ENCODE measurements at places on chromosomes 13 and 19.
A peak's percentile ranks its signal among the peaks of the same experiment; 100 is the strongest.

DNA sequence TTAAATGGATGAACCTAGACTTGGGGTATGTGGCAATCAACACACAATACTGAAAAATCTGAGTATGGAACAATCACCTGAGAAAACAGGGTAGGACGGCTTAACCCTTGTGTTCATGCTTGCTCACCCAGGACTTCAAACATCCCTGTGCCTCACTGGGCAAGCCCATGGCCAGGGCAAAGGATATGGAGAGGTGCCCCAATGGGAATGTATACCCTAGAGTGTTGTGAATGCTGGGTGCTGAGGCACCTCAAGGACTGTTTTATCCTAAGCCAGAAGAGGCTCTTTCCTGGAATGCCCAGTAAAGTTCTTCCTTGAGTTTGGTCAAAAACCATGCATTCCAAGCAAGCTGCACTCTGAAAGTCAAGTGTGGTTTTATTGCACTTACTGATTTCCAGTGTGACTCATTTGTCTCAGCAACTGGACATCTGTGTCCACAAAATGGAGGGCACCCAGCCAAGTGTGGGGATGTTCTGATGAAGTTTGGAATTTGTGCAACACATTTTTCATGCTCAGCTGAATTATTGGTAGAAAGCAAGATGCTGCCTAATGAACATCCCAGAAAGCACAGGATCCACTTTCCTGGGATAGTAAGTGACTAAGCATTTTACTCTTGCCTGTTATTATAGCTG is 531.3 kb downstream of the RFC3 start:
- DNase-seq = no peak

DNA sequence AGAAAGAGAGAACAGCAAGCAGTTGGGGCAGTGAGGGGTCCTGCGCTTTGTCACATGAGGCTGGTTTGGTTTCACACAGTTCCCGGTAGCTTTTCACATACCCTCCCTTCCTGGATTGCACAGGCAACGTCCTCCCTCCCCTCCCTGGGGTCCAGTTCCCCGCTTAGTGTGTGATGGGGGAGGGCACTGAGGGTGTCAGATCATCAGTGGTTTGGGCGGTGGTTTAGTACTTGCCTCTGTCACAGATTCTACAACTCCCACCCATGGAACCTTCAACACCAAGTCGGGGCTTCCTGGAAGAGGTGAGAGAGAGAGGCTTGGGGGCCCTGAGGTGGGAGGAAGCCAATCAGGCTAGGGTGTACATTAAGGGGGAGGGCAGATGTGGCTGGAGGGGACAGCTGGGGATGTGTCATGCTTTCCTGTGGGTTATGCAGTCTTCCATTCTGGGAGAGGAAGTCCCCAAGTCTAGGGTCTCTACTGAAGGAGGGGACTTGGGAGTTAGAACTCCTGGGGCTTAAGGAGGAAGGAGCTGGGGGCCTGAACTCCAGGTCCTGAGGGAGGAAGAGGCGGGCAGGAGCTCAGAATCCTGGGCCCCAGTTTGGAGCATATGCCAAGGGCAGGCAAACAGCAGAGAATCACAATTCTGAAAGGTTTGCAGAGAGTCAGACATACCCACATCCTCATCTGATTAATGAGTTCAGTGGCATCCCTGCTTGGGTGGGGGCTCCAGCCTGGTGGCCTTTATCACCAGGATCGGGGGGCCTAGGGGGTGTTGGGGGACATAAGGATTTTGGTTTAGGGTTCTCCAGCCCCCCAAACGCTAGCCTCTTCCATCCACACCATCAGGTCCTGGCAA is at the start of gene NKG7:
Gene NKG7, minus strand, starts transcription at position 6 of the 856 bp plus-strand sequence. CDS start 119 bp downstream, outside the sequence.
- DNase-seq = no peak

DNA sequence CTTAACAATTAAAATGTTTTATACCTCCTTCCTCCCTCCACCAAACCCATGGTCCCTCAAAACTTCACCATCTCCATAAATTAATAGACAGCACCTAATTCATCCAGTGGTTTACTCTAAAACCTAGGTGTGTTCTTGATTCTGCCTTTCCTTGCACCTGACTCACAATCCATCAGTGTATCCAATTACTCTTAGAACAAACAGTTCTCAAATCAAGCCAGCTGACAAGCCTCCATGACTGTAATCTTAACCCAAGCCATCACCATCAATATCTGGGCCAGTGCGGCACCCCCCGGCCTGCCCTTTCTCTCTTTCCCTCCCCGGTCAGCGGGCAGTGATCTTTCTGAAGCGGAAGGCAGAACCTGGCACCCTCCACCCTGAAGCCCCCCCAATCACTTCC is 75.6 kb downstream of the TNFRSF19 start:
- DNase-seq = no peak

DNA sequence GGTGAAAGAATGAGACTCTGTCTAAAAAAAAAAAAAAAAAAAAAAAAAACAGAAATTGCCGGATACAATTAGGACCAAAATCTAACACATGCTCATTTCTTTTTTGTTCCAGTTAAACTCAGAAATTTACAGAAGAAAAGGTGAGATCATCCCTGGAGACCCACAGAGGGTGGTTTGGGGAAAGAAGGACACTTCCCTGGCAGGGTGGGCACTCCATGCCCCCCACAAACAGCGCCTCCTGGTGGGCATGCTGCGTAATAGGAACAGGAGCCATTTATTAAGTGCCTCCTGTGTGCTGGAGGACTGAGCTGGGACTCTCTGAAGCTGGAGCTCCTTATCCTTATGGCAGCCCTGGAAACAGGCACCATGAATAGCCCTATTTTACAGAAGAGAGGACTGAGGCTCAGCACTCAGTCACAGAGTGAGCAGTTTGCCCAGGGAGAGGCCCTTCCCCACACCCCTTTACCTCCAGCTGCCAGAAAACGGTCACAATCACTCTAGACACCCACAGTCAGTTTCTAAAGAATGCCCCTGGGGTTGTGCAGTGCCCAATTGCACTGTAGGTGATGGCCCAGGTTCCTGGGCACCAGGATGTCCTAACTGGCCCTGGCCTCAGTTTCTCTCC is 10.1 kb downstream of the C19orf38 start:
- DNase-seq = no peak

DNA sequence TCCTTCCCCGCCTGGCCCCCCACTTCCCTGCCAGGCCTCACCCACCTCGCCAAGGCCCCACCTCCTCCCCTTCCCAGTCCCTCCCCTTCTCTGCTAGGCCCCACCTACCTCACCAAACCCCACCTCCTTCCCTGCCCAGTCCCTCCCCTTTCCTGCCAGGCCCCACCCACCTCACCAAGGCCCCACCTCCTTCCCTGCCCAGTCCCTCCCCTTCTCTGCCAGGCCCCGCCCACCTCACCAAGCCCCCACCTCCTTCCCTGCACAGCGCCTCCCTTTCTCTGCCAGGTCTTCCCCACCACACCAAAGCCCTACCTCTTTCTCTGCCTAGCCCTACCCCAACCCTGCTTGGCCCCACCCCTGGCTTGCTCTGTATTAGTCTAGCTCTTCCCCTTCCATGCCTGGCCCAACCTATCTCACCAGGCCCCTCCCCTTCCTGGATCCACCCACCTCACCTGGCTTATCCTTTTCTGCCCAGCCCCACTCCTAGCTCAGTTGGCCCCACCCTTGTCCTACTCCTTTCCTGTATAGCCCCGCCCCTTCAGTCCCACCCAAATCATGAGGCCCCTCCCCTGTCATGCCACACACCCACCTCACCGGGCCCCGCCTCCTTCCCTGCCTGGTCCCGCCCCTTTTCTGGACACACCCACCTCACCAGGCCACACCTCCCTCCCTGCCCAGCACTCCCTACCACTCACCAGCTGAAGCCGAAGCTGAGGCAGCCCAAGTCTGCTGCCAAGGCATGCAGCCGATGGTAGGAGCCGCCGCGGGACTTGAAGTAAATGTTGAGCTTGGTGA is 16.2 kb downstream of the CERS1 start:
- DNase-seq = no peak

DNA sequence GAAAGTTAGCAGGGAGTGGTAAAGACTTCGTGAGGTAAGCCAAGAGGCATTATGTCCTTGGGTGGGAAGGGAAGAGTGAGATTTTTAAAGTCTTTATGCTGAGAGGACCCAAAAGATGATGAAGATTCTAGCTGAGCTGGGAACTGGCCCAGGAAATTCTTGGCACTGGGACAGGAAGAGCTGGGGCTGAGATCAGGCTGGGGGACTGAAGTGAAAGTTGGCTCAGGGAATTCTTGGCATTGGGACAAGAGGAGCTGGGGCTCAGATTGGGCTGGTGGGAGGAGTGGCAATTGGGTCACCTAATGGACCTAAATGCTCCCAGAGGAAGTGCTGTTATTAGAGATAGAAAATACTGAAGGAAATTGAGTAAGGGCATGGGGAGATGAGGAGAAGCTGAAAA is 8.8 kb downstream of the SCEL start:
- no peak for DNase-seq

- DNase-seq = no peak
These were observed 26.9 kb downstream of the GAS6 start for GRCh38 chr13:113836768-113837559.

- no peak for DNase-seq
These were observed 107.9 kb downstream of the GGACT start for GRCh38 chr13:100480676-100481075.

DNA sequence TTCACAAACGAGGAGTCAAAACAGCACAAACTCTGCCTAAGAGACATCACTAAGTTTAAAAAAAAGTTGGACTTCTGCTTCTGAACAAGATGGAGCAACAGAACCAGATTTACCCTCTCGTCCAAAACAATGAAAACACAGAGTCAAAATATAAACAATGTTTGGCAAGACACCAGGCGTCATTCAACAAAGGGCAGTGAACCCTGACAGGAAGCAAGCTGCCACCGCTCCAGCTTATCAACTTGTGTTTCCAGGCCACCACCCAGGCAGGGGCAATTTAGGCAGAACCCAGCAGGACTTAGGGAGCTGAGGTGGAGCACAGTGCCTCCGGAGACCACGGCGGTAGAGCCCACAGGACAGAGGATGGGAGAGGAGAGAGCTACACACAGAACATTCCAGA is 8.6 kb upstream of the NAPA start:
- DNase-seq = peak; percentile 10

DNA sequence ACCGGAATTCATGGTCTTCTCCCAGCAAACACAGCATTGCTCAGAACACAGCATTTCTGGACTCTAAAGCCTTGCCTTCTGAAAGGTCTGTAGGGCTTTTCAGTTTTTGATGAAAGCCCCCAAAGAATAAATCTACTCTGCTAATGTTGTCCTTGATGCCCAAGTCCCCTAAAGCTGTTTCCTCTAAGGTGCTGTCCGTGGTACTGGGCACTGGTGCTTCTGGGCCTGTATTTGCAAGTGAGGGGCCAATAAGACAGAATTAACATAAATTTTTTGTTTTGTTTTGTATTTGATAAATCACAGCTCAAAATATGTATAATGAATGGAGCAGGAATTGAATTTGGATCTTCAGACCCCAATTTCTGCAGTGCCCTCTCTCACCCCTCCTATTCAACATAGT is 12.1 kb upstream of the LGALS13 start:
- no peak for DNase-seq

GRCh38 chr19:3276341-3276799 is 51.9 kb downstream of the CELF5 start:
- peak; percentile 92 for DNase-seq

DNA sequence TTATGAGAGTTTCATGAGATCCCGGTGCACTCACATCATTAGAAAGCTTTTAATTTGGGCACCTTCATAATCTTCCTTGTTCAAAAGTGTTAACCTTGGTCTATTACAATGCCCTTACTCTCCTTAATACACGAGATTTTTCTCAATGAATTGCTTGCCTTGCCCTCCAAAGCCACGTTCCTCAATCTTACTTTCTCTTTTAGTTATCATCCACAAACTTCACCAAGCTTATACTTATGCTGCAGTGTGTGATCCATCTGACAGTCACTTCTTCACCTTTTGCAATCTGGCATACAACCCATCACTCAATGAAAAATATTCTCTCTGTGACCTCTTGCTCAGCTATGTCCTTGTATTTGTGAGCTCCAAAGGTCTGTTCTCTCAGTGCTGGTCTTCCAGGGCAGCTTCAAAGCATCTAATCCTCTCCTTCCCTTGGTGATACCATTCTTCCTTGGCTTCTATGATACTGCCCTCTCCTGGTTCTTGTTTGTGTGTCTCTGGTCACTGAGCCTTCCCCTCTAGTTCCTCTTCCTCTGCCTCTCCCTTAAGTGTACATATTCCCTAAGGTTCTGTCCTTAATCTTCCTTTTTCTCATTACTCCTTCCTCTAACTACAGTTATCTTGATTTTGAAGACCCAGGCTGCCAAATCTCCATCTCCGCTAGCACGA is 202.2 kb upstream of the STARD13 start:
- peak; percentile 75 for DNase-seq

- DNase-seq = no peak
These were observed 6.6 kb upstream of the ZNF428 start for GRCh38 chr19:43625918-43626579.

GRCh38 chr19:1470055-1470304 is 9.0 kb downstream of the C19orf25 start:
- no peak for DNase-seq

GRCh38 chr19:47231215-47232054 is 436 bp upstream of the BBC3 start:
- peak; percentile 55 for DNase-seq

DNA sequence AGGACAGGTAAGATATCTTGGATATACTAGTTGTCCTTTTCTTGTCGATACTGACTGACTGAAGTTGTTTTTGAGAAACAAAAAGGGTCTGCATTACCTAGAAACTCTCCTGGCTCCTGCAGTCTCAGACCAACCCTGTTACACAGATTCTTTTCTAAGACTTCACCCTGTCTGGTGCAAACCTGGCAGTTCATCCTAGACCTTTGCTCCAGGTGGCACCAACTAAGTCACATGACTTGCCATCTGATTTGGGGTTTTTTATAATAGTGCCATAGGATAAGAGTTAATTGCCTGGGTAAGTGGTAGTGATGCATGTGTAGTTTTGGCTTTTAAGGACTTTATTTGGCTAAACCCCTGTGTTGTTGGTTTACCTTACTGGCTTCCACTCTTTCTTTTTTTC is 14.3 kb downstream of the CHAMP1 start:
- DNase-seq = no peak

DNA sequence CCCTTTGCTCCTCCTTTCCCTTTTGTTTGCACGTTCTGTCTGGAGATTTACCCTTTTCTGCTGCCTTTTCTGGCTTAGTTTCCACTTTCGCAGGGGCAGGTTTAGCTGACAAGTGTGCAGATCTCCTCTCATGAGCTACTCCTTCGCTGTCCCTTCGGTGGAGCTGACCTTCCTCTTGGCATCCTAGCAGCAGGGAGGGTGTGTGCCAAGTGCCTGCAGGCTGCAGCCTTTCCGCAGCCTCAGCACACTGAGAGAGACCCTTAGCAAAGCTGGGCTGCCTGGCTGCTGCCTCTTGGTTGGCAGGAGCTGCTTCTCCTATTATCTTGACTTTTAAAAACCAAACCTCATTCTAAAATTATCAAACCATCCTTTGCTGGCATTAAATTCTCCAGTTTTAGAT is 132.5 kb downstream of the DNAJC3 start:
- DNase-seq = no peak

DNA sequence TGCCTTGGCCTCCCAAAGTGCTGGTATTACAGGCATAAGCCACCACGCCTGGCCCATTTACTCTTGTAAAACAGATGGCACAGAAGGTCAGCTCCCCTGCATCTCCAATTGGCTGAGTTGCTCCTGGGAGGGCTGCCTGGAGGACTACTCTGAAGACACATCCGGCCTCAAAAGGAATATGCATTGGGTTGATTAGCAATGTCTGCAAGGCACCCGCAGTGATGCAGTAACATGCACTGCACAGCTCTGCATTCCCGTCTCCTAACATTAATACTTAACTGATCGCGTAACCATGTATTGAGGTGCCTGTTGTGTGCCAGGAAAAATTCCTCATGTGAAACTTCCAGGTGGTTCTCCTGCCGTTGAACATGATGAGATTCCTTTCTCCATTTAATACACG is 5.0 kb downstream of the ELAVL3 start:
- DNase-seq = no peak
